Central memory CD4-positive, alpha-beta T cell (primary cell): ENCODE measurements at places on chromosomes 5 and 9.
A peak's percentile ranks its signal among the peaks of the same experiment; 100 is the strongest.

DNA sequence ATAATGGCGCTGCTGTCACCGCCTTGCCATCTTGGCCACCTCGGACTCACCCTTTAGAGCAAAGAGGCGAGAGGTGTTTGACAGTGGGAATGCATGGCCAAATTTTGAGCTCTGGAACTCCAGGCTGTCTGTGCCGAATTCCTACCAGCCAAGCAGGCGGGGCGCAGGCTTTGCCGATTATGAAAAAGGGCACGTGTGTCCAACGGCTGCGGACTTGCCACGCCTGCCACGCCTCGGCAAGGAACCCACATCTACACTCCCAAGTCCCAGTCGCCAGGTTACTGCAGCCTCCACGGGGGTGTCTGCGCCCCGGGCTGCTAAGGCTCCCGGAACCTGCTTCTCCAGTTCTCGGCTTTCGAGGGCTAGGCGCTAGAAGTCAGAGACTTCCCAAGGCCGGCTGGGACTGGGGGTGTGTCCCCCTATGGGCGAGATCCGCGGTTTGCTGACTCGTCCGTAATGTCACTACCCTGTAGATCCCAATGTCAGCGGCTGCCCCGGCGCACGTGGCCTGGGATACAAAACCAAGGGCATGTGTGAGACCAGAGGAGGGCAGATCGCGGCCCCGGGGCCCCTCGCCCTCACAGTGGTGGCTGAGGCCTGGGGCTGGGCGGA, 2.8 kb downstream of the NPR3 start:
- DNase-seq, result no peak

DNA sequence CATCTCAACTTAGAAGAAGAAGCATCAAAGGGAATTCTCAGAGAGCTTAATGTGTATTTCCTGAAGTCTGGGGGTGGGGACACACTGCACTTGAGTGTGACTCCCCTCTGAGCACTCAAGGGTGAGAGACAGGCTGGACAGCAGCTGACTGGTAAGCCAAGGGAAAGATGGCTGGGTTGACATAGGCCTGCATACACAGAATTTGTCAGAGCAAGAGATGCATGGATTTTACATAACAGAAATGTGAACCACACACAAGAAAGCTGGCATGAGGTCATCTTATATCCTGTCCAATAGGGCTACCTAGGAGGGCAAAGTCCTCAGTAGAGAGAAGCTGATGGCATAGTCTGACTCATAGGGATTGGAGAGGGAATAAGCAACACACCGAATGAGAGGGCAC, 114.3 kb upstream of the EPB41L4A start:
- DNase-seq, result no peak

- no peak for DNase-seq
Measured at GRCh38 chr9:93954434-93955061, 607 bp downstream of the BARX1 start.

GRCh38 chr5:88675708-88676636, 207.0 kb downstream of the MEF2C start:
- DNase-seq, result no peak

- no peak for DNase-seq
Measured at GRCh38 chr9:116547729-116548426, 139.2 kb upstream of the TRIM32 start.

DNA sequence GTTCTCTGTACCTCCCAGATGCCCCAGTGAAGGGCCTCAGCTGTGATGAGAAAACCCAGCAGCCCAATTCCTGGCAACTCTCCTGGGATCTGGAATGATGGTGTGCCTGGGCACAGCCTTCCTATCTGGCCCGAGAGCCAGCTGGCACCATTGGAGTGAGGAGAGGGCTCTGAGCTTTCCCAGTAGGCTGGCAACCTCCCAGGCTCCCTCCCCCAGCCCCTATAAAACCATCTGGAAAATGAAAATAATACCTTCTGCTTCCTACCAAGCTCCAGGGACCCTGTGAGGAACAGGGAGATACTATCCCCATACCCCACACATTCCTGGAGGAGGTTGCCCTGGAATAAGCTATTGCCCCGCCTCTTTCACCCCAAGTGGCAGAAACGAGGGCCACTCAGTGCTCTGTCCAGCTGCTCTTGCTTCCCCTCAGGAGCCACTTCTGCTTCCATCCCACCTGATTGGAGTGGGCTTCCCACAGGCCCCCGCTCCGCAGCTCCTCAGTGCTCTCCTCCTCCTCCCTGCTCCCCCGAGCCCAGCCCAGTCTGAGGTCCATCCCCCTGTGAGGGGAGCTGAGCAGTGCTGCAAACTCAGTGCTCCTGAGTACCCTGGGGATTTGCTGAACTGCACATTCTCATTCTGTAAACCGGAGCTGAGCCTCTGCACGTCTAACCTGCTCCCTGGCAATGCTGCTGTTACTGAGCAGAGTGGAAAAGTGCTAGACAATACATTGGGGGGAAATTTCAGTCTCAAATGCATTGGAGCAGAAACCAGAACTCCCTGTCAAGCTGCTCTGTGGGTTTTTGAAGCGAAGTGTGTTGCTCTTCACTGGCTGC, 74.7 kb downstream of the THBS4 start:
- DNase-seq, result no peak

GRCh38 chr5:159040181-159040580, 59.5 kb downstream of the EBF1 start:
- no peak for DNase-seq

DNA sequence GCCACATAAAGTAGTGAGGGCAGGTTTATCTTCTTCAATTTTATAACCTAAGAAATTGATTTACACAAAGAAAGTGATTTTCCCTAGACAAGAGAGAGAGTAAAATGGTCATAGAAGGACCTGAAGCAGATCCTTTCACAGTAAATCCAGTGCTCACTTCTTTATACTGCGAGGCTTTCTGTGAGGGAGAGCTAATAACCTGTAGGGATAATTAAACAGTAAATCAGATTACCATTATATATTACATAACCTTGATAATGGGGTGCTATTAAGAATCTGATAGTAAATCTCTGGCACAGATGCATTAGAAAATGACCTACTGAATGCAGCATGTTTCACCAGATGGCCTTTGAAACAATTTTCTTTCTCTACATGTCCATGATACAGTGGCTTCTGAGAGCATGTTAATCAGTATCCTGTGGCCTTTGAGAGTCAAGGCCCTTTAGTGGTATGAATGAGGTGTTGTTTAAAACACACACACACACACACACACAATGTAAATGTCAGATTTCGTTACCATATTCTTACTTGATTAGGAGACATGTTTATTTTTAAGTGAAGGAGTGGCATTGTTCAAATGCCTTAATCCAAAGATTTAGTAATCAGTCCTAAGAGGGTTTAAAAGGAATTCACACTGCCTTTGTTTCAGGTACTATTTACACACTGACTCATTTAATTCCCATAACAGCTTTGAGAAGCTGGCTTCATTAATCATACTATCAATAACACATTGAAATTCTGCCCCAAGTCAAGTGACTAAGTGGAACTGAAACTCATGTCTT, 124.7 kb downstream of the ALDH1A1 start:
- DNase-seq, result no peak

DNA sequence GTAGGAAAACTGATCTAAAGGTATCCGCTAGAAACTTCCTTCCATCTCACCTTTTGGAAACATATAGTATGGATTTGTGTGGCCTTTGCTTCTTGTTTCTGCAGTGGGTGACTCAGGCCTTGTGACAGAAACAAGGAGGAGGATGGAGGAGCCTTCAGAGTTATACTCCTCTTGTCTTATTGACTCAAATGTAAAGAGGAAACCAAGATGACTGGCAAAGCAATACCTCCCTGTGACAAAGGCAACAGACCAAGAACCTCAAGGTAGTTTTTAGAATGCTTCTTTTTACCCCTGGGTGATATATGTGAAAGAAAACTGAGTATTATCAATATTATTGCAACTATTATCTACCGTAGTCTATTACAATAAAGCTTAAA, 123.3 kb upstream of the SLIT3 start:
- DNase-seq, result no peak

GRCh38 chr5:45604092-45604491, 92.1 kb downstream of the HCN1 start:
- DNase-seq, result no peak

GRCh38 chr5:176185133-176185733, 53.0 kb upstream of the SIMC1 start:
- DNase-seq, result no peak

- no peak for DNase-seq
Measured at GRCh38 chr5:1487079-1487764, 36.5 kb downstream of the LPCAT1 start.

- peak; percentile 68 for DNase-seq
Measured at GRCh38 chr9:99807276-99807852, 14.3 kb upstream of the NR4A3 start.

GRCh38 chr9:95313010-95313498, 4.5 kb downstream of the FANCC start:
- DNase-seq, result no peak

DNA sequence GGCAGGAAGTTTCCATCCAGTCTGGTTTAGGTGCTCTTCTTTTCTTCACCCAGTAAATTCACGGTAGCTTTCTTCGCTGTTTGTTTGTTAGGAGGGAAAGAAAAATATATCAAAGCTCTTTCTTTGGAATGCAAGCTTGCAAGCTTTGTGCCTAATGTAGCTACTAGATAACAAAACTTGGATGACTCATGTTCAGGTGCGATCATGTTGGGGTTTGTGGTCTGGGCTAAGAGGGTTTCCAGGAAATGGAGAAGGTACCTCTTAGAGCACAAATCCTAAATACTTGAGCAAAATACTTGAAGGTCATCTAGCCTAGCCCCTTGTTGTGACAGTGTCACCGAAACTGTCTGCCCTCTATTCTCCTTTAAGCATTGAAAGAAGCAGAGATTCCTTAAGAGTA, 17.7 kb downstream of the SRP19 start:
- DNase-seq, result peak; percentile 59

DNA sequence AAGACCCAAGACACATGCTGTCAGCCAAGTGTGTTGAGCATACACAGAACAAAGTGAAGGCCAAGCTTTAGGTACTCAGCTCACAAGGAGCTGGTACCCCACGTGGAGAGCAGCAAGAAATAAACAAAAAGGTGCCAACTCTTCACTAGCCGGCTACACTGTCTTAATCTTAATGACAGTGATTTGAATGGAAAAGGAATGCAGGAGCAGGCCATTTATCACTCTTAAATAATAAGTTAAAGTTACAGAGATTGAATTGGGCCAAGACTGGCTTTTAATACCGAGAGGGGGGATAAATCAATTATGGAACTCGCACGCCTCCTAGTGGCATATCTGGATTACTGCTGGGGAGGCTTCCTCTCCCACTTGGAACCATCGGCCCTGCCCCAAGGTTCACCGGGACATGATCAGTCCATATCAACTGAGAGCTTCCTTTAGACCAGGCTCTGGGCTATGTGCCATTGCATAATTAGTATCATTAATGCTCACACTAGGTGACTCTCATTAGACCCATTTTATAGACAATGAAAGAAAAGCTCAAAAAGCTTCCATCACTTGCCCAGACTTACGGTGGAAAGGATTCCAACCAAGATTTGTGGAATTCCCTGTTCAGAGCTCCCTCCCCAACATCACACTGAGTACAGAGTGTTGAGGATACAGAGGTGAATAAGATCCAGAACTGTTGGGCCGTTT, 94.0 kb downstream of the ACTL7B start:
- no peak for DNase-seq

GRCh38 chr5:57302164-57302563, 128.3 kb downstream of the GPBP1 start:
- DNase-seq, result peak; percentile 19

DNA sequence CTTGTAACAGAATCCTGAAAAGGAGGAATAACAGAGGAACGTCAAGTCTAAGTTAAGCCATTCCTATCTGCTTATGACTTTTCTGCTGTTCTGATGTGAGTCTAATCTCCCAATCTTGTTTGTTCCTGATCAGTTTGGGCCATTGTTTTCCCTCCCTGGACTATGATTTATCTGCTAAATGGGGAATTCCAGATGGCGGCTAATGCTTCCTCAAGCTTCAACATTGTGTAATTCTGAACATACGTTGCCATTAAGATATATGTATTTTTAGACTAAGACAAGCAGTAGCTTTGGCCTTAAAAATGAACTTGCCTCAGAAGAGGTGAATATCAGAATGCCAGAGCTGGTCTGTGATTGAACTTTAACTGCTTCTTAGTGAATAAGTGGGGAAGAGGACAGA, 142.7 kb downstream of the PRKACG start:
- DNase-seq, result no peak

- no peak for DNase-seq
Measured at GRCh38 chr9:33032292-33032691, 7.2 kb downstream of the DNAJA1 start.

DNA sequence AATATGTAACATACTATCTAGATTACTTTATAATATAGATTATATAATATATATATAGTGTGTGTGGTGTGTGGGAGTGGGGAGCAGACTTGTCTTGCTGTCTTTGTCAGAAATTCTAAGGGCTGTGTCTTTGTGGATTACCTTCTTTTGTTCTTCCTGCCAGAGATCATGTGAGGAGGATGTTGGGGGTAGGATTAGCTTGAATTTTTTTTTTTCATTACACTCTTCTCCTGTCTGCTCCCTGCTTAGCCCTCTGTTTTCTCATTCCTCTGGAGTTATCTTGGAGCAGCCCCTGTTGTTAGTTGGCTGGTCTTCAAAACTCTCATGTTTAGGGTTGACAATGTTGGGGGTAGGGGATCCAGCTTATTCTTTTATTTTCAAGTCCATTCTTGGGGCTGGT, 21.0 kb upstream of the C9orf40 start:
- DNase-seq, result no peak

GRCh38 chr9:83327750-83328622, 210.2 kb downstream of the FRMD3 start:
- no peak for DNase-seq

DNA sequence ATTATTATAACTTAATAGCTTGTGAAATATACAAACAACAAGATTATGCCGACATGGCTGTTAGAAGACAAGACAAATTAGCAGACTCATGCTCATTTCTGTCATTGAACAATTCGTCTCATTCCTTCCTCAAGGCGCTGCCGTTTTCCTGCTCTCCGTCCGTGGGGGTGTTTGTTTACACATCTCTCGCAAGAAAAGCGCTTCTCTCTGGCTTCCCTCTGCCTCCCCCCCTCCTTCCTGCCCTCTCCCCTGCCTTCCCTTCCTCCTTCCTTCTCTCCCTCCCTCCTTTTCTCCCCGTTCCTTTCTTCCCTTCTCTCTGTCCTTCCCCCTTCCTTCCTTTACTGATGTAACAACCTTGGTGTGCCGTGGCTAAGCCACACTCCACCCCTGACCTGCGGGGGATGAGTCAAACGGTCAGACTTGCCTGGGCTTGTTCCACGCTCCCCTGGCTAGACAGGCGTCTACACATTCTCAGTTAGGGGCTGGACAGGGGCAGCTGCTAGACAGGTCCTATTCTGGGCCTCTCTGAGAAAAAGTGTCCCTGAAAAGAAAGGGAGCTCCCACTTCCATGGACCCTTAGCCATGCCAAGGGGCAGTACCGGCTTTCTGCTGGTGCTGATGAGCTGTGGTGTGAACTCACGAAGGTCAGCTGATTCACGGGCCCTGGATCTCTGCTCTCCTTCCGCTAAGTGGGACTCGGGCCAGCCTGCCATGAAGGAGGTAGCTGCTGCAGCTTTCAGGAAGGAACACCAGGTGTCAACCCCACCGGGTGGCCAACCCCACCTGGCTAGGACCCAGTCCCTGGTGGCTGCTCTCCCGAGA, 32.0 kb upstream of the SPTLC1 start:
- DNase-seq, result no peak
